ENCODE measurements at places on chromosomes 4 and X.

DNA sequence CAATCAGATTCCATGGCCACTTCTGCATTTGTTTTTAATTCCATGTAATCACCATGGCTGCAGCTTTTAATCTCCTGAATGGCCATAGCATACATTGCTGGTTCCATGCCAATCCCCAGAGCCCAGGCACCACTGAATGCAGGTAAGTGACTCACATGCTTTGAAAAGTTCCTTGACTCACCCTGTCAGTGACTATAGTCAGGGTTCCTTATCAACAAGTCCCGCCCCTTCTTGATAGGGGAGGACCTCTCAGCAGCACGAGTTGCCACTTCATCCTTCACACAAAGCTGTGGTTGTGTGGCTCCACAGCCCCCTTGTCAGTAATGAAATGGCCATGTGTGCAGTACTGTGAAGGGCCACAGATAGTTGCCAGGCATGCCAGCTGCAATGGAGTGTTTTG lies 516.6 kb downstream of the PPARGC1A start:
- DNase-seq = no peak

DNA sequence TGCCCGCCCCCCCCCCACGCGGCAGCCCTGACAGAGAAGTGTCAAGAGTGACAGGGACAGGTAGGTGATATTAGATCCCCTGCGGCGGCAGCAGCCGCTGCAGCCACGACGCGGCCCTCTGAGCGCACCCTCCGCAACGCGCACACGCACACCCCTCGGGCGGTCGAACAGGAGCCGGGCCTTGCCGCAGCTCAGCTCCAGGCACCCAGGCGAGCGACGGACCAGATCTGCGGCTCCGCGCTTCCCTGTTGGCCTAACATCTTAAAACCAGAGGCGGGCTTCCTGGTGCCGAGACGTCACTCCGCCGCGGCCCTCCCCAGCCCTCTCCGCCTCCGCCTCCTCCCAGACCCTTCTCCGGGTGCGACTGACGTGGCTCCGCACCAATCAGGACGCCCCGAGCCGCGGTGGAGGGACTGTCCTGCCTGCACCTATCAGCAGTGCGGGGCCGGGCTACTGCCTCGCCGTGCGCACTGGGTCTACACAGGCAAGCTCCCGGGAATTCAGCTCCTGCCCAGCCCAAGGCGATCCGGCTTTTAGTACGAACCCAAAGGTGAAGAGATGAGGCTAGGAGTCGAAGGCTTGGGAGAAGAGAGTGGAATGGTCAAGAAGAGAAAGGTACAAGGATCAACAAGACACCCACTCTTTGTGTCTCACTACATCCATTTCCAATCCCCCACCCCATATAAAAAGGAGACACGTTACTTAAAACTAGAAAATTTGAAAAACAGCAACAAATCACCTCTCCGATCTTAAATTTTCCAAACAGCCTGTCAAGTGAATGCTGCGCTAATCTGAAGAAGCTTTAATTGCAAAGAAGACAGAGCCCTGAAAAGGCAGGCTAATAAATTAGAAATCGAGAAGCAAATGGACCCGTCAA lies at the start of gene PITX2:
PITX2 (minus strand) TSS at position 237 of the 877 bp plus-strand sequence. CDS start 617 bp downstream, outside the sequence.
- DNase-seq = peak; percentile 68

GRCh38 chr4:26367811-26368210 lies 47.0 kb downstream of the RBPJ start:
- no peak for DNase-seq

GRCh38 chr4:128386761-128387599 lies 99.4 kb upstream of the PGRMC2 start:
- no peak for DNase-seq

- DNase-seq = no peak
Observed at GRCh38 chr4:136088211-136088867, 1444.0 kb downstream of the PCDH18 start.

DNA sequence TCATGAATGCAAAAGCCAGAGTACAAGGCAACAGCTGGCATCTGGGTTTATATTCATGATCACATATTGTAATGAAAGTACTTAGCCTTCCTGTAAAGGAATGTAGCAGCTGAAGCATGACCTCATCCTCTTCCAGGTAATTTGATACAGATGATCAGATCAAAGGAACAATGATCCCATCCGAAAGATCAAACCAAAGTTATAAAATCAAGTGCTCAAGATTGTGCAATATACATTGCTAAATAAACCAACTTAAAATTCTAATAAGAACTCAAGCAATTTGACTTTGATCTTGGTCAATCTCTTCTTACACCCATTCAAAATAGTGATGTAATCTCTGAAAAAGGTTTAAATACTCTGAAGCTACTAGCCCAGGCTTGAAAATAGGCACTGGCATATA lies 113.1 kb upstream of the INPP4B start:
- no peak for DNase-seq

DNA sequence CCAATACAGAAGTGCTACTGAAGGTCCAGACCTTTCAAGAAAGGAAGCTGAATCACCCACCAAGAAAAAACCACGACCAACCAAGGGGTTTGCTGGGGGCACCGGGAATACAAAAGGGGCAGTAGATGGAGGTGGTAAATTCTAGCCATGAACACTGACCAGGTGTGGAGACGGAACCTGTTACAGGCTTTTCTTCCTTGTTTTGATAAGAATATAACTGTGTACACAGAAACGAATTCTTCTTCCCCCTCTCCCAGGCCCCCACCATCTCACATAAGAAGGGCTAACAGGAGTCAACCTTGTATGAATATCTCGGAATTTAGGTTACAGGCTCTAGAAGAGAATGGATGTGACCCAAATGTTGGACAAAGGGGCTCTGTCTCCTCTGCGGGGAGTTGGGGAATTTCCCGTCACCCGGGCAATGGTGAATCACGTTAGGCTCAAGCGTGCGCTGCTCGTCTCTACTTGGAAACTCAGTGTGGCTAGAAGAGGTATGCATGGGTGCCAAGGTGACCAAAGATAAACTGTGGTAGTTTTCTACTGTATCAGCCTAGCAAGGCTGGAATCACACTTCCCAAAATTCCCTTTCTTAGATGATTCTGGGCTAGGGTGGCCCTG lies 87.0 kb downstream of the AFAP1 start:
- DNase-seq = no peak

- DNase-seq = no peak
Observed at GRCh38 chr4:40656201-40656863, 26.7 kb upstream of the RBM47 start.

- no peak for DNase-seq
Observed at GRCh38 chr4:7392438-7393421, 42.0 kb downstream of the PSAPL1 start.

DNA sequence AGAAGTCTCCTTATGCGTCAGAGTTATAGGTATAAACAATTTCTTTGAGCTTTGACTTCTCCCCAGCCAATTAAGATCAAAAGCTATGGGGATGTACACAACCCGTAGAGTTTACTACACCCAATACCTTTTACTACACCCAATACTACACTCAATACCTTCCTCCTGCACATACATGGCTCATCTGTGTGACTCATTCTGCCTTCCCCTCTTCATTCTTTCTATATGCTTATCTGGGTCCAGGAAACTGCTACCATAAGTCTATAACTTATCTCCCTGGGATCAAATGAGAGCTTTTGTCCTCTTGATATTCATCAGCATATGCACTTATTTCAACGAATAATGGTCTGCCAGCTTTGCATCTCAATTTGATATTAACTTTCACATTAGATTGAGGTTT lies 28.2 kb downstream of the ANKRD50 start:
- DNase-seq = no peak

DNA sequence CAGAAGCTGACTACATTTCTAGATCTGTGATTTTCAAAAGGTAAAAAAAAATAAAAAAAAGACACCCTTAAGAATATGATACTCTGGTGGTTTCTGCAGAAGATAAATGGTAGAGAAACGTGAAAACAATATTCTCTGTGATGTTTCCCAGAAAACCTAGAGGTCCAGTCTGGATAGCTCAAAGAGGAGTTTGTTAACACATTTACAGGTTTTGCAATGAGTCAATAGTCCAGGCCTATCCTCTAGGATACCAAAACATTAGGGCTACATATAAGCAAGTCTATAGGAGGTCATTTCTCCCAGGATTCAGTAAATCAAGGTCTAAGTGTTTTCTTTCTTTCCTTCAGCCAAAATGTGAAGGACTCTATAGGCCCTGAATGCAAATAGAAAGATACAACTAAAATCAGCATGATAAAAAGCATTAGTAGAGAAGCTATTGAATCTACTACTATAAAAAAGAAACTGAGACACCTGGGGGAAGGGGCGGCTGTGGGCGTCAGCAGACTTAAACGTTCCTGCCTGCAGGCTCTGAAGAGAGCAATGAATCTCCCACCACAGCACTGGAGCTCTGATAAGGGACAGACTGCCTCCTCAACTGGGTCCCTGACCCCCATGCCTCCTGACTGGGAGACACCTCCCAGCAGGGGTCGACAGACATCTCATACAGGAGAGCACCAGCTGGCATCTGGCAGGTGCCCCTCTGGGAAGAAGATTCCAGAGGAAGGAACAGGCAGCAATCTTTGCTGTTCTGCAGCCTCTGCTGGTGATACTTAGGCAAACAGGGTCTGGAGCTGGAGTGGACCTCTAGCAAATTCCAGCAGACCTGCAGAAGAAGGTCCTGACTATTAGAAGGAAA lies 33.7 kb upstream of the SPP1 start:
- DNase-seq = no peak

GRCh38 chr4:133592591-133592990 lies 443.5 kb downstream of the PCDH10 start:
- no peak for DNase-seq

DNA sequence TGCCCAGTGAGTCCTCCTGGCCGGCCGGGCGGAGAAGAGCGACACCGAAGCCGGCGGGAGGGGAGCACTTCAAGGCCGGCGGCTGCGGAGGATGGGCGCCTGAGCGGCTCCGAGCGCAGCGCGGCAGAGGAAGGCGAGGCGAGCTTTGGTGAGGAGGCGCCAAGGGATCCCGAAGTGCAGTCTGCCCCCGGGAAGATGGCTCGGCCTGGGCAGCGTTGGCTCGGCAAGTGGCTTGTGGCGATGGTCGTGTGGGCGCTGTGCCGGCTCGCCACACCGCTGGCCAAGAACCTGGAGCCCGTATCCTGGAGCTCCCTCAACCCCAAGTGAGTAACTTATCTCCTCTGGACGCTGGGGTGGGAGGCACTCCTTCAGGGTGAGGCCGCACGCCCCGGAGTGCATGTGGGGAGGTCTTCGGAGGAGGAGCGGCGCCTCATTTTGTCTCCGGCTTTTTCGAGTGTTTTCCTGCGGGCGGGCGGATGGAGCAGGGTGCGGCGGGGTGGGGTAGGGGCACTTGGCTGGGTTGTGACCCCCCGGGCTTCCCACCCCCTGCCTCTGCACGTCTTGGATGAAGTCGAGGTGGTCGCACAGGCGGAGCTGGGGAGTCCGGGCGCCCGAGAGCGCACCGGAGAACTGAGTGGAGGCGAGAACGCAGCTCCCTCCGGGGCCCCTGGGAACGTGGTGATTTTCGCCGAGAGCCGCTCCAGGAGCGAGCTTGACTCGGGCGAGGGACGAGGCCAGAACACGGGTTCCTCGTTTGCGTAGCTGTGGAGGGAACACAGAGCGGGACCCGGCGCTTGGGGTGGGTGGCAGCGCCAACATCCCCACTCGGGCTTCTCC lies 979 bp downstream of the EFNB1 start:
- no peak for DNase-seq

GRCh38 chrX:78064152-78064551 lies 39.9 kb upstream of the PGK1 start:
- no peak for DNase-seq

- no peak for DNase-seq
Observed at GRCh38 chr4:107751670-107752069, 31.6 kb upstream of the PAPSS1 start.

DNA sequence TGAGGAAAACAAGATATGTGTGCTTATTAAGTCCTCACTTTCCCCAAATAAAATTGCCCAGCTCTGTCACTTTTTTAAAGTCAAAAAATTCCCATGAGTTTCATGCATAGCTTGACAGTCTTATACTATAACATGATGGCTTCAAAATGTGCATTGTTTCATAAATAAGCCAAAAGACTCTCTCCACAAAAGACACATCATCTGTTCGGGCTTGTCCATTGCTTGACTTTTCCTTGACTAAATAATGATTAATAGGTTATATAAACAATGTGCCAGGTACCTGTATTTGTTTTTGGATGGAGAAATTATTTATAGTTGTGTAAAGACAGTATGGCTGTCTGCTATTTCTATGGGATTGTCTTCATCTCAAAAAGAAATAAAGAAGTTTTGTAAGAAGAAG lies 329.2 kb upstream of the KLF3 start:
- DNase-seq = no peak

DNA sequence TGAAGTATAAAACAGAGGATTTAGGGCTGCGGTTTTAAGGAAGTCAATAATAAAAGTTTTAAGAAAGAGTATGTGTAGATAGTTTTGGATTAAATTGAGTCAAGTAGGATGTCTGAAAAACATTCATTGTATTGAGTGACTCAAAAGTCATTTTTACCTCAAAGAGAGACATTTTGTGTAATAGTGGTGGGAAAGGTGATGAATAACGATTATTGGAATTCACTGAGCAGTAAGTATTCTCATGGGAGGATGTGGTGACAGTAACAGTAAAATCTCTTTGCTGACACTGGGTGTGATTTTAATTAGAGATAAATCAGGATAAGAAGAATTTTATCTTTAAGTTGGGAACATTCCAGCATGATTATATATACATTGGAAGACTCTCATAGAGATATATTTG lies 233.6 kb downstream of the PDHA2 start:
- no peak for DNase-seq

DNA sequence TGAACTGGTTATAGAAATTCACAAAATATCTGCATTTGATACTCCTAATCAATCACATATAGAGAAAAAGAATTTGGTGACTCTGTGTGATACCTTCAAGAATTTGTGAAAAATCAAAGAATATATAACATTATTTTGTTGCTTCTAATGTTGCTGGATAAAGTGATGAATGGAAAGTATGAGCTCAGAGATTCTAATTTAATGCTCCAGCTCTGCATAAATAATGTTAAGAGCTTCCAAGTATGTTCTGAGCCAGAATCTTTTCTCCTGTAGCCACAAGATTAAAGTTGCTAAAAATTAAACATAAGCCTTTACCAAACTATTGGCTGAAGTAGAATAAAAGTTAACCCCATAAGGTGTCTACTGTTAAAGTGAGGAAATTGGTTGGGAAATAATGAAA lies 294.7 kb upstream of the CT83 start:
- no peak for DNase-seq

DNA sequence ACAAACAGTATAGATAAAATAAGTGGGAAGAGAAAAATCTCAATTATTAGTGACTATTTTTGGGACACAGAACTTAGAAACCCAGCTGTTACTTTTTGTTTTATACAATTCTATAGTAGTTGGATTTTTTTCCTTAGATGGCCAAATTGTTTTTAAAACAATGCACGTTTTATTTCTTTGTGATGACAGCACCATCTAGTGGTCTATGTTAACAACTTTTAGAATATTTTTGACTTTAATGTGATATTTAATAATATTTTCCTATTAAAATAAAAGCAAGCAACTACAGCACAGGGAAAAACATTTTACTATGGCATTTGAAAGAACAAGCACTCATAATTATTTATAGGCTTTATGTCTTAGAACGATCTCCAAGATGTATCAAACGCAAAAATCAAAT lies 5.6 kb upstream of the SMIM31 start:
- DNase-seq = no peak

GRCh38 chr4:153706519-153706918 lies 22.4 kb downstream of the TLR2 start:
- no peak for DNase-seq

Data from SK-N-MC (cell line).